ENCODE measurements at places on chromosomes 11 and 22.

DNA sequence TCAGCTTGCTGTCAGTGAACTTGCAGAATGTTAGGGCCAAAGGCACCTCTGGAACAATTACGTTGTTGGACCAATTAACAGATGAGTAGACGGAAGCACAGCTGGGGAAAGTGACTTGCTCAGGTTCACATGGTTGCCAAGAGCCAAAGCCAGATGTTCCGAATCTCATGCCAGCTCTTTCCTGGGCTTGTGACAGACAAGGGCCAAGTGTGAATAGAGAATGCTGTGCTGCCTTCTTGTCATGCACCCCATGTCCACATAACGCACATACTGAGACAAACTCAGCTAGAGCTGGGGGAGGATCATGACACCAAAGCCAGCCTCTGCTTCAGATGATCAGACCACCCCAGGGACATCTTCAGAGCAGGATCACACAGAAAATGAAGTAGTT is 616.3 kb downstream of the INSC start:
- no peak for DNase-seq

- no peak for DNase-seq
Measured at GRCh38 chr11:34866375-34866774, 49.8 kb downstream of the APIP start.

DNA sequence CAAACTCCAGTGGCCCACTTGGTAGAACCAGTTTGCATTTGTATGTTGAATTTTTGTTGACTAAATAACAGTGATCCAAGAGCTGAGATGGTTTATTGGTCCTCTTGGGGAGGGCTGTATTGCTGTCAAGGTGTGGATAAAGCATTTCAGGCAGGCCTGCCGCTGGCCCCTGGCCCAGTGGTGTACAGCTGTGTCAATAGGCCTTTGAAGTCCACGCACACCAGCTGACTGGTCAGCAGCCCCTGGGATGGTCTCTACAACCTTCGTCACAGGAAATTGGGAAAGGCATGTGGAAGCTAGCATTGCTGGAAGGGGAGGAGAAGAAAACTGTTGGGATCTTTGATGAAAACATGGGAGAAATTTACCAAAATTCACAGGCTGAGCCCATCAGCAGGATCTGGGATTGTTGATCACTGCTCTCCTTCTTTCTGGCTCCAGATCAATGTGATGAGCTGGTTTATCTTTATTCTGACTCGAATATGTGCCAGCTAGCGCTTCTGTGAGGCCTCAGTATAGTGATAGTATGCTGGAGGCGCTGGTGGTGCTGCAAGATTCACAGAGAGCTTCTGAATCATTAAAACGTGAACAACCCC is 12.5 kb upstream of the E2F8 start:
- no peak for DNase-seq

- DNase-seq, result no peak
Measured at GRCh38 chr22:44723801-44724200, 21.8 kb downstream of the PRR5 start.

- no peak for DNase-seq
Measured at GRCh38 chr11:3675971-3676370, 4.8 kb upstream of the CHRNA10 start.

DNA sequence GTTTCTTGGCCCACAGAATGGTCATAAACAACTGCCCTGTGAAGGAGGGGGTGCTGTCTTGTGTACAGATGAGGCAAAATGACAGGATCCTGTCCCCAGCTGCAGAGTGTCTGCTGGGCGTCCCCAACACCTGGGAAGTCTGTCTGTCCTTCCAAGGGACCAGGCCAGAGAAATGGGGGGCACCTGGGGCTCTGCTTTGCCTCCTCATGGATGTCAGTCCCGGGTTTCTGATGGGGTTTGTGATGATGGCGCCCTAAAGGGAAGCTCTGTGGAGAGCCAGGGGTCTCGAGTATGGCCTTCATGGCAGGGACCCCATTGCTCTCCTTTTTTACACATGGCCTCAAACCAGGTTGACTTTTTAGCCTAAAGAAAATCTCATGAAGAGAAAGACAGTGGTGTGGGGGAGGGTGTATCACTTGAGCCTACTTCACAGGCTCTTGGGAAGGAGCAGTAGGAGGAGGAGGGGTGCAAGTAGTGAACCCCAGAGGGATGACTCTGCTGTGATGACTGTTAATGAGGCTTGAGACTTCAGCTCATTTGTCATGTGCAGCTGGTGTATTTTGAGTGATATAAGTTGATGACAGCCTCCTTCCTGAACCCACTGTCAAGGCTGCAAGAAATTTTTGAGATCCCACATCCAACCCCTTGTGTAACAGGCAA is 40.6 kb upstream of the TUB start:
- no peak for DNase-seq

GRCh38 chr11:94762208-94762607 is 5.9 kb upstream of the AMOTL1 start:
- DNase-seq, result no peak
